ENCODE measurements at places on chromosomes 7 and 10.

GRCh38 chr10:24086296-24087086 is 122.4 kb upstream of the KIAA1217 start:
- H3K36me3 ChIP-seq = no peaks in the 10 kb centered on the region
- no peak overlapping the region for H3K27ac ChIP-seq
- no peak for DNase-seq
- no peaks in the 10 kb centered on the region for H3K4me1 ChIP-seq

DNA sequence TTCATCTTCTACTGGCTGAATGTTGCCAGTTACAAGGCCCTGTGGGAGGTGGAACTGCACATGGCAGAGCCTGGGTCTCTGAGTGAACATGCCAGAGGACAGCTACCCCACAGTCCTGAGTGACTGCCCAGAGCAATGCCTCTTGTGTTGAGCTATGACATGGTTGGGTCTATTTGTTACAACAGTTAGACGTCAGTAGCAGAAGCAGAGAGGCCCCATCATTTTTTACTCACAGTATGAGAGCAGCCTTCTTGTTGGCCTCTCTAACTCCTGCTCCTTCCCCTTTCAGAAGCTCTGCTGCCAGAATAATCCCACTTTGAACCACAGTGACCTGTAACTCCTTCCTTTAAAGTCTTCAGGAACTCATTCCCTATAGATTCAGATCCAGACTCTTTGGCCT is 30.8 kb upstream of the NRP1 start:
- H3K36me3 ChIP-seq = no peaks in the 10 kb centered on the region
- no peak overlapping the region for H3K4me3 ChIP-seq
- no peak overlapping the region for H3K27ac ChIP-seq

DNA sequence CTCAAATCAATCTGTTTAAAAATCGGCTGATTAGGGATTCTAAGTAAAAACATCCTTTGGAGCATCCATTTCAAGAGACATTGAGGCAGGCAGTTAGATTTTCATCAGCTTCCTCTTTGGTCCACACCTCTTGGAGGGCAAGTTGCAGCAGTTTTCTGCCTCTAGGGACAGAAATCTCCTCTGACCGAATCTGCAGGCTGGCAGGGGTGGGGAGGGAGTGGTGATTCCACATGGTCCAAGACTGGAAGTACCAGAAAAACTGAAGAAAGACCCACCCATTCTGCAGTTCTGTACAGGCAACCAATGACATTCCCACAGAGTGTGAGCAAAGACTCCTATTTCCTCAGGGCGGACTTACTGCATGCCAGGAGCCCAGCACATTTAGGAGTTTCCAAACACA is 29.0 kb downstream of the FGFBP3 start:
- H3K27me3 ChIP-seq = no peaks in the 10 kb centered on the region
- H3K36me3 ChIP-seq = no peaks in the 10 kb centered on the region
- H3K27ac ChIP-seq = peak overlapping the region; percentile 78
- peaks cover 22% of the 10 kb centered on the region for H3K4me1 ChIP-seq

- H3K27ac ChIP-seq = peak within 1 kb of the TSS; percentile 77
- no peaks in the 10 kb centered on the region for H3K36me3 ChIP-seq
- no peaks in the 10 kb centered on the region for H3K27me3 ChIP-seq
- peak within 1 kb of the TSS; percentile 74 for H3K4me3 ChIP-seq
These were observed at the start of gene SH2B2 for GRCh38 chr7:102286237-102287110. SH2B2 (plus strand) TSS chr7:102286868; CDS start chr7:102300551, 13,683 bp downstream.

DNA sequence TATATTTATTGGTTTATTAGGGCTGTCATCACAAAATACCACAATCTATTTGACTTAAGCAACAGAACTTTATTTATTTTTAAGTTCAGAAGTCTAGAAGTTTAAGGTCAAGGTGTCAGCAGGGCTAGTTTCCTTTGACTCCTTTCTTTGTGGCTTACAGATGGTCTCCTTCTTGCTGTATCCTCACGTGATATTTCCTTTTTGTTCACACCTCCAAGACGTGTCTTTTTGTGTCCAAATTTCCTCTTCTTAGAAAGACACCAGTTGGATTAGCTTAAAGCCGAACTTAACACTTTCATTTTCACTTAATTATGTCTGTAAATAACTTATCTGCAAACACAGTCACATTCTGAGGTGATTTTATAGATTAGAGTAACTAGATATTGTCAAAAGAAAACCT is 631.4 kb upstream of the POT1 start:
- H3K4me3 ChIP-seq = no peak overlapping the region
- no peak overlapping the region for H3K27ac ChIP-seq
- no peaks in the 10 kb centered on the region for H3K36me3 ChIP-seq
- H3K4me1 ChIP-seq = no peaks in the 10 kb centered on the region
- no peak for DNase-seq
- H3K27me3 ChIP-seq = no peaks in the 10 kb centered on the region

GRCh38 chr7:110590415-110590814 is 500.5 kb upstream of the LRRN3 start:
- H3K27ac ChIP-seq = no peak overlapping the region
- no peak for DNase-seq
- no peak overlapping the region for H3K4me3 ChIP-seq
- no peaks in the 10 kb centered on the region for H3K36me3 ChIP-seq
- H3K27me3 ChIP-seq = no peaks in the 10 kb centered on the region
- H3K4me1 ChIP-seq = no peaks in the 10 kb centered on the region

GRCh38 chr10:59362144-59362958 is at the start of gene FAM13C:
FAM13C (minus strand) TSS chr10:59362549; CDS start chr10:59362460, 89 bp downstream.
- H3K36me3 ChIP-seq = no peaks in the 10 kb centered on the region
- H3K4me3 ChIP-seq = peak within 1 kb of the TSS; percentile 79
- peaks cover 3% of the 10 kb centered on the region for H3K4me1 ChIP-seq

DNA sequence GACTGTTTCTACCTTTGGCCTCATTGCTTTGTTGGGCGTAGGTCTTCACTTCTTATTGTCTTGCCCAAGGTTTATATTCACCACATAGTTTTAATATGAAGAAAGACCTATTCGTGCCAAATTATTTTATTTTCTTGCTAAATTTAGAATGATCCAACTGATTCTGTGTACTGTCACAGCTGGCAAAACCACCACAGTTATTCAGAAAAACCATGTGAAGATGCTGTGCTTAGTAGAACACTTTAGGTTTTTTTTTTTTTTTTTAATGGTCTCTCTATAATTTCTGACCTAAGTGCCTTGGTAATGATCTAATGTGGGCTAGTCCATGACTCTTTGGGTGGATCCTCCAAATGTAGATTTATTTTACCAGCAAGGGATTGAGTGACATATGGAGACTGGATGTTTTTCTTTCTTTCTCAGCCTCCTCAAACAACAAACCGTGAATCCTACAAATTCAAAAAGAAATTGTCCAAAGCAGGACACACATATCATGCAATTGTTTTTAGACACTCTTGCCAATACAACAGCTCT is 243.8 kb downstream of the DYNC1I1 start:
- H3K36me3 ChIP-seq = no peaks in the 10 kb centered on the region
- H3K27ac ChIP-seq = no peak overlapping the region
- DNase-seq = no peak
- no peaks in the 10 kb centered on the region for H3K4me1 ChIP-seq
- H3K4me3 ChIP-seq = no peak overlapping the region
- no peaks in the 10 kb centered on the region for H3K27me3 ChIP-seq

DNA sequence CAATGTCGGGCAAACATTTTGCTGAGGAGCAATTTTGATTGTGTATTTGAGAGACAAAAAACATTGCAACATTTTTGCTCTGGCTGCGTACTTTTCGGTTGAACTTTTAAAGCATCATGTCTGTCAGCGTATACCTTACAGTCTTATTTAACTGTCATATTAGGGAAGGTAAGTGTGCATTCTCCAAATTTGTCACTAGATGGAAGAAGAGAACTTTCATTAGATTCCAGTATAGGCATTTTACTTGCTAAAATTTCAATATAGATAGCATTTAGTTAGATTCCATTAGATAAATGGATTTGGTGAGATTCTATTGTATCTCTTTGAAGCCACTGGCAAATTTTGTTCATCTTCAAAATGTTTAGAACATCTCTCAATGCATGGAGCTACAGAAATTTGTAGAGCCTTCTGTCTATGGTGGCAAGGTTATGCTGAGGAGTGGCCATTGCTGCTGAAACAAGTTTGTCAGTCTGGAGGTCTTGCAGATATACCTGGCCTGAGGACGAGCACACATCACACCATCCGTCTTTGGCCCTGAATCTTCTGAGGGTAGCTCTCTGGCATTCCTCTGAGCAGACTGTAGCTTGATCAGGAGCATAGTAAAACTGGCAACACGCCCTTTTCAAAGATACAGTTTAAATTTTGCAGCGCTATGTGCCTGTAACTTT is 437.5 kb upstream of the MBL2 start:
- no peak for DNase-seq
- no peaks in the 10 kb centered on the region for H3K4me1 ChIP-seq
- H3K4me3 ChIP-seq = no peak overlapping the region
- H3K27me3 ChIP-seq = no peaks in the 10 kb centered on the region

DNA sequence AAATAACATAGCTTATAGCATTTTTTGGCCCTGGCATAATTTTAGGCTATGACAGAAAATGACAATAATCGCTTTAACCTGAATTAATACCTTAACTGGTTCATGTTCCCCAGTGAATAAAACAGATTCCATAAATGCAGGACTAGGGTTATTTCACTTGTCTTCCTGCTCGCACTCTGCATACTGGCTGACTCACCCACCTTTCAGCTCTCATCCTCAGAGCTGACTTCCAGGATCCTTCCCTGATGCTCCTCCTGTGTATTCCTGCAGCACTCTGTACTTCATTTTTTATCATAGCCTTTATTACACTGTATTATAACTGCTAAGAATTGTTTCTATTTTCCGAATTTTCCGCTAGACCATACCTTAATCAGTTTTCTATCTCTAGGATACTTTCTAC is 123.7 kb downstream of the AVL9 start:
- H3K27me3 ChIP-seq = no peaks in the 10 kb centered on the region
- H3K27ac ChIP-seq = no peak overlapping the region
- no peak for DNase-seq
- no peaks in the 10 kb centered on the region for H3K36me3 ChIP-seq
- no peak overlapping the region for H3K4me3 ChIP-seq

Data from tibial artery (tissue), 4 donors.